GM06990 (cell line): ENCODE measurements at places on chromosomes 16 and 17.

DNA sequence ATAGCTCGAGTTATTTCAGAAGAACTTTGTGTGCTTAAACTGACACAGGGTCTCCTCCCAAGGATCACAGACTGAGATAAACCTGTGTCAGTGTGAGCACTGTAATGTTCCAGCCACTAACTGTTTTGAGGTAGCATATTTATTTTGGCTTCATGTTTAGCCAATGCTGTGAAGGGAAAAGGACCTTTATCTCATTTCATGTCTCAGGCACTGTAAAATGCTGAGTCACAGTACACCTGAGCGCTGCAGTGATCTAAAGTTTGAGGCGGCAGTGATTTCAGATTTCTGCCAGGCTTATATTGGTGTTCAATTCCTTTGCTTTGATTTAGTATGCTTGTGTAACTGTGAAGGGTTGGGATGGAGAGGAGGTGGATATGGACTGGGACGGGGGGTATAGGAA is 3.1 kb upstream of the DNAJA2 start:
- peak; percentile 11 for DNase-seq

- DNase-seq = peak; percentile 10
Observed at GRCh38 chr16:14957576-14958322, 17.1 kb upstream of the PDXDC1 start.

DNA sequence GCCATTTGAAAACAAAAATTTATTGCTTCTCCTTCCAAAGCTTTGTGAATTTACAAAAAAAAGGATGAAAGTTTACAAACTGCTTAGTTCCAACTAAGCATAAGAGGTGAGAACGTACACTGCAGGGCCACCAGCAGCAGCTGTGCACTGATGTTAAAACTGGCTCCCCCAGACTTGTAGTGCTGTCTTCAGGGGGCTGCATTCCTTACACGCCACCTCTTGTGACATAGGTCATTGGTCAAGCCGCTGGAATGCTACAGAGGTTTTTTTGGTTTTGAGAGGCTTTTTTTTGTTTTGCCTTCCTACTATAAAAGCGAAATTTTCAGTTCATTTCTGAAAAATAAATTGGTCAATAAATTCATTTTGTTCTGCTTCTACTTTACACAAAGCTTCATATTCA is 6.9 kb downstream of the IFT20 start:
- no peak for DNase-seq

DNA sequence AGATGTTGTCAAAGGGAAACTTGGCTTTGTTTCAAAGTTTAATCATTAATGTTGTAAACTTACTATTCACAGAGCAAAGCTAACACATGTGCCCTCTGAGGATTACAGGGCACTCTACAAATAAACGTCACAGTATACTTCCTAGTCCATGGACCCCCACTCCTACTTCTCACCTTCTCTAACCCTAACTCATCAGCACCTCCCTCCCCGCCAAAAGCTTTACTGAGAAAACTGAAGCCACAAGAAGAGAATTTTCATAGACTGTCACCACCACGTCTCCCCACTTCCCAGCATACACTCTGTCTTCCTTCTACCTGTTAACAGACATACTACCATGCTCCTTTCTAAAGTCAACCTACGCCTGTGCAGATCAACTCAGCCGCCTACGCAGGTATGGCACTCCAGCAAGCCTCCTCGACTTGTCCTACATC is 29.0 kb downstream of the HELZ start:
- DNase-seq = no peak

DNA sequence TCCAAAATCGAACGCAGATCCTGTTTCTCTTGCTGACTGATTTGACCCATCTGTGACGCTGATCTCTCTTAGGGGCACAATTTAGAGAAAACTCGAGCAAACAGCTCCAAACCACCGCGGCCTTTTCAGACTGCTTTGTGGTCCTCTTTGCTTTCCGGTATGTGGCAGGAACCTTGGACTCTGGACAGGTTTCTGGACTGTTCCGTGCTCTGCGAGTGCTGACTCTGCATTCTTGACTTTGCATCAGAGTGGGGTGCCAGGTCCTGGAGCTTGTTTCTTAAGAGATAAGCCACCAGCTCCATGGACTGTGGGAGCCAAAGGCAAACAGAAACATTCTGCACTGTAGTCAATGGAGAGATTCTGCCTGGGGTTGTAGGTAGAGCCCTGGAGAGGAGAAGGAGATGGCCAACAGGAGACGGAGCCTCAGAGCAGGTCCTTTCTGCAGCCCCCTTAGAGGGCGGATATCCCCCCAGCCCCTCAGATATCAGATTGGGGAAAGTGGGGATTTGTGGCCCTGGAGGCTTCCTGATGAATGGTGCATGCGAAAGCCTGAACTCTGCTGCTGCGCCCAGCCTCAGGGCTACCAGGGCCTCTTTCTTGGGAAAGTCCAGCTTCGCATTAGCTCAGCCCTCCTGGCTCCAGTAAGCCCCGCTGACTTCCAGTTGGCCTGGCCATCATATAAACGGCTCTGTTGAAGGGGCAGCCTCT is 65.6 kb downstream of the WIPI1 start:
- no peak for DNase-seq

DNA sequence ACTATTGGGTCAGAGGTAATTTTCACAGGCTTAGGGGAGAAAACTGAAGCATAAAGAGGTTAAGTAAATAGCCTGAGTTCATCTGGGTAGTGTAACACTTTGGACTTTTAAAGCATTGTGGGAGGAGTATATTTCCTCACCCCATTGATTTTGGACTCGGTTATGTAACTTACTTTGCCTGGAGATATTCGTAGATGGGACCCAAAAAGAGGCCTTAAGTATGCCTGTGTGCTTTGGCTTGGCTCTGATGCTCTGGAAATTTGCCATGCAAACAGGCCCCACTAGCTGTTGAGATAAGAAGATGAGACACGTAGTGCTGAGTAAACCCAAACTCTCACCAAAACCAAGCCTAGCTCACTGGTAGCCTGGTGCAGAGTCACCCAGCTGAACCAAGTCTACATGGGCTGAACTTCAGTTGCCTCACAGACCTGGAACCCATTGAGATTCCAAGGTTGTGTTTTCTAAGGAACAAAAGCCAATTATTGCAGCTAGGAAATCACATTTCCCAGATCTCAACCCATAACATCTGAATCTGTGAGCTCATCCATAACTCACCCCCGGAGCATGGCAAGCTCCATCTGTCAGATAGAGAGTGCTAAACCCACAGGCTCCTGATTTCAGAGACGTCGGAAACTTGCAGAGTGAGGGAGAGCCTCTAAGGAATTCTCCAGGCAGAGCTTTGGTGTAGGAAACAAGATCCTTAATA is 536.0 kb upstream of the C16orf82 start:
- DNase-seq = no peak

GRCh38 chr16:31453255-31454204 is 5.8 kb upstream of the ARMC5 start:
- no peak for DNase-seq

DNA sequence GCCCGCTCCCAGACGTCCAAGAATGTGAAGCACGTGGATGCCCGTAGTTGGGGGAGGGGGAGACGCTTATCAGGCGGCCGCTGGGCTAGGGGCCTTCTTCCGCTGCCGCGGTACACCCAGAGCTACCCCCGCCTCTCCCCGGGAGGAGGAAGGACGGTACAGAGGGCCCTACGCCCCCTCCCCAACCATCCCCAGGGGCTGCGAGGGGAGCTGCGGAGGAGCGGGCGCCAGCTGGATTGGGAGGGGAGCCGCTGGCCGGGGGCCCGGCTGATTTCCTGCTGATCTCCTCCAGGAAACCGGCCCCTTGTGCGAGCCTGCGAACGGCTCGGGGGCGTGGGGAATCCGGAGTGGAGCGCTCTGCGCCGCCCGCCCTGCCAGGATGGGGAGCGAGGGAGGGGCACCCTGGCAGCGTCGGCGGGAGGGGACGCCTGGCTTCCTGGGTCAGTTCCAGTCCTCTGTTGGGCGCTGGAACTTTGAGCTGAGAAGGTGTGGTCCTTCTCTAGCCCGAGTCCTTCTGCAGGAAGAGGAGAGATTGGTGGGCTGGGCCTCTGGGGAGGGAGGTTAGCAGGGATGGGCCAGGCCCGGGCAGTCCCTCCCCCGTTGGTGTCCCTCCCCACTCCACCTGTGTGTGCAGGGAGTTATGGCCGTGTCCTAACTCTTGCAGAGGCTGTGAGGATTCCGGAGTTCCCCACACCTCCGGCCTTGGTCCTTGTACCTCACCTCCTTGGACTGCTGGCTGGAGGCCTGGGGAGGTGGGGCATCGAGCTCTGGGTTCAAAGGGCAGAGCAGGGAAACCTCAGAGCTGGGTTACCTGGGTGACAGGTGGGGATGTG is 19.2 kb downstream of the GJD3 start:
- DNase-seq = no peak

DNA sequence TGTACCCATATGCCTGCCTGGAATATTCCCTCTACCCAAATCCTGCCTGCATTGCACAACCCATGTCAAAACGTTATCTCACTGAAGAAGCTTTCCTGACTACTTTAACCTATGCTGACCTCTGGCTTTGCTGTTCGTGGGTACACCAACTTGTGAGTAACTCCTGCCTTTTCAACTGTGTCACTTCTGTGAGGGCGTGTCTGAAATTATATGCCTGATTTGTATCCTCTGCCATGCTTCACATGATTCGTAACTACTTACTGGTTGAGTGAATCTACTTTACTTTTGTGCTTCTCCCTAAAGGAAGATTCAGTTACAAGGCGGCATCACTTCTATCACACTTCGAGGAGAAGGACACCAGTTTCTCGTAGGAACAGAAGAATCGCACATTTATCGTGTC is 33.3 kb upstream of the USP43 start:
- no peak for DNase-seq

GRCh38 chr16:67935402-67936123 is 1.1 kb downstream of the PSMB10 start:
- peak; percentile 92 for DNase-seq

DNA sequence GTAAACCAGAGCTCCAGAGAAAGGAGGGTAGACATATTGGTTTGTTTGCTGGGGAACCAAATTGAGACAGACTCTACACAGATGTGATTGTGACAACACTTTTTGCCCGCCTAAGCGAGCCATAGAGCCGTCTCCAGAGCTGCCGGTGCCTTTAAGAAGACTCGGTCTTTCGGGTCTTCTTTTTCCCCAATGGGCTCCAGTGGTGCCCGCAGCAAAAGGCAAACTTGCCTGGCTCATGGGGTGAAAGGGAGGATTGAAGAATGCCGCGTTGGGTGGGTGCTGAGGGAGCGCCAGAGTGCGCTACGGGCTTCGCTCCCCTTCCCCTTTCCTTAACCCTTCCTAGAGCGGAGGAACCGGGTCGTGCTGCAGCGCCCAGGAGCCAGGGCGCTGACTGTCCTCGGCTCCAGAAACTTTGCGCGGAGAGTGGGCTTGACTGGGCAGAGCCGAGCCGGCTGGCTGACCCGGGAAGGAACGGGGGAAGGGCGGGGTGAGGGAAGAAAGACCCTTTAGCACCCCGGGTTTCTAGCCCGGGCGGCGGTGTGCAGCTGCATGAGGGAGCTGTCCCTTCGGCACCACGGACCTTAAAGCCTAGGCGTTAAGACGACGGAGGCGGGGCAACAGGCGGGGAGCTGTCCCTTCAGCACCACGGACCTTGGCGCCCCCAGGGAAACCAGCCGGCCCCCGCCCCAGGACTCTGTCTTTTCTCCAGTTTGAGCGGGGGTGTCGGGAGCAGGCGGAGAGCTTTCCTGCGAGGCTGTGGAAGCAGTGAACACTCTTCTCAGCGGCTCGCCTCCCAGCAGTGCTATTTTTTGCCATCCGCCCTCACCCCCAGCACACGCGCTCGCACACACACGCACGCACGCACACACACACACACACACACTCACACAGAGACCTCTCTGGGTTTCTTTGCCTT is at the start of gene CACNG3:
TSS of gene CACNG3 (plus strand) at position 880 of the 916 bp plus-strand sequence. CDS start 420 bp downstream, outside the sequence.
- DNase-seq = peak; percentile 31

- no peak for DNase-seq
Observed at GRCh38 chr17:869567-870525, 87.7 kb downstream of the MRM3 start.

DNA sequence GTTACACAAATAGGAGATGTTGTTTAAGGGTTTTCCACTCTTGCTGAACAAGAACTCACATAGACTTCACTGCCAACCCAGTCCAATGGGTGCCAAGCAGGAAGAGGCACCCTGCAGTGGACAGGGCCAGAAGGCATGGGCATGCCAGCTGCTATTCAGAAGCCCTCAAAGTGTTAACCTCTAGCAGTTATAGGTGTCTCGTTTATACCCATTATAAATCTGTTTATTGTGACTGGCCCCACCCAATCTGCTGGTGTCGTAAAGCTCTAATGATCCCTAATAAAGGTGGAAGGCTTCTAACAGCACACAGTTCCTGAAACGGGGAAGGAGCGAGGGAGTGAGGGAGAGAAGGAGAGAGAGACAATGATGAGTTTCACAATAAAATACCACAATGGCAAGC is 23.9 kb downstream of the HNF1B start:
- DNase-seq = no peak

- DNase-seq = no peak
Observed at GRCh38 chr16:67210069-67210937, 11.4 kb downstream of the ELMO3 start.

DNA sequence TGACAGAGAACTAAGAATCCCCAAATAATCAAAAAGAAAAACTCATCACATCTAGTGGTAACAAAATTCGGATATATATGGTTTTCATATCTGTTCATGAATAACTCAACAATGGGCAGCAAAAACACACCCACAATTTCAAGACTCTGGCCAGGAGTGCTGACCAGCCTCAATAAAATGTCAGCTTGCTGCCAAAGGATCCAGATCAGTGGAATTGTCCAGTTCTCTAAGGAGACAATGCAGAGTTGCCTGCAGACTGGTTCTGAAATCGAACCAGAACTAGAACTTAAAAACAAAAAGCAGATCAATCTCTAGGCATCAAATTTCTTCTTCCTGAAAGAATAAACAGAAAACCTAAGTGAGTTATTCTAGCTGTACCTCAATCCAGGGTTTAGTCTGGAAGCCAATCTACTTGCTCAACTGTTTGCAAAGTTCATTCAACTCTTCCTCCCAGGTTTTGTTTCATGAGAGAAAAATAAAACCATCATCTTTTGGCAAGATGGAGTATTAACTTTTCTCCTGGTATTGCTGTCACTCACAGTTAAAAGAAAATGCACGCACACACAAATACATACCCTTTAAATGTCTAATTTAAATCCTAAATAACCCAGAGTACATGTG is 61.0 kb downstream of the CFDP1 start:
- no peak for DNase-seq

- DNase-seq = no peak
Observed at GRCh38 chr16:88541831-88542616, 28.2 kb upstream of the ZC3H18 start.

DNA sequence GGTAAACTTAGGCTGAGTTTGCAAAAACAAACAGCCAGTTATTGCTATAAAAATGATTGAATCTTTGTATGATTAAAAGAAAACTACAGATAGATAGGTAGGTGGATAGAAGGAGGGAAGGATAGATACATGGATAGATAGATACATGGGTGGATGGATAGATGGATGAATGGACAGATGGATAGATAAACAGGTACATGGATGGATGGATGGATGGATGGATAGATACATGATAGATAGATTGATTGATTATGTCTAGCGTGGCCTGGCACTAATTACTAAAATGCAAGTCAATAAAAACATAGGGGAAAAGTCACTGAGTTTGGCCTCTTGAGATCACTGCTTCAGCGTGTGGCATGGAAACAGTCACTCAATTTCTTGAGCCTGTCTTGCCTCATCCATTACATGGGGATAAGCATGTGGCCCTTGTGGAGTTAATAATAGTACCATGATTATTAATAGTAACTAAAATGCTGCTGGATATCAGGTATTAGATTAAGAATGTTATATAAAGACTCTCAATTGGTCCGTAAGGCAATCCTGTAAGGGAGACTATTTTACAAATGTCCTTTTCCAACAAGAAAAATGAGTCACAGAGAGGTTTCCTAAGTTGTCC is 184.9 kb downstream of the HS3ST3A1 start:
- no peak for DNase-seq

GRCh38 chr16:11570806-11571205 is 15.9 kb downstream of the LITAF start:
- no peak for DNase-seq

- no peak for DNase-seq
Observed at GRCh38 chr17:79171188-79171587, 96.6 kb downstream of the ENGASE start.
